Epithelial cell of umbilical artery (primary cell): ENCODE measurements at places on chromosomes 2 and 18. TPM values are rescaled to one million over a fixed set of nuclear protein-coding genes. Genes with fewer than 3 reads are reported as not detected.

Gene TOGARAM2
- not detected in 2 replicates for total RNA-seq

Gene SLC38A11
- not detected in 2 replicates for total RNA-seq

Gene KCNJ13
- under 0.01 TPM in 1 of 2 replicates, not detected in the other for total RNA-seq

Gene COL3A1
- 24.0 and 46.7 TPM in 2 replicates for total RNA-seq

Gene IL36RN
- not detected in 2 replicates for total RNA-seq

Gene PLGLB2
- 0.32 and 3.0 TPM in 2 replicates for total RNA-seq

Gene COQ10B
- total RNA-seq = 34.1 and 38.0 TPM in 2 replicates

Gene TMEFF2
- total RNA-seq = under 0.01 and 0.15 TPM in 2 replicates

Gene CCT4
- total RNA-seq = 282 and 301 TPM in 2 replicates

Gene NOL4
- total RNA-seq = not detected in 2 replicates

Gene ASB18
- not detected in 2 replicates for total RNA-seq

Gene WDPCP
- 4.2 and 7.3 TPM in 2 replicates for total RNA-seq

Gene GNAL
- under 0.01 and 0.15 TPM in 2 replicates for total RNA-seq

Gene CABLES1
- 12.2 and 14.6 TPM in 2 replicates for total RNA-seq

Gene SLC39A6
- 14.9 and 22.6 TPM in 2 replicates for total RNA-seq

Gene MYOM1
- 0.32 and 0.91 TPM in 2 replicates for total RNA-seq
